ENCODE measurements at places on chromosomes 16 and 17.

- no peak for DNase-seq
These were observed 18.8 kb downstream of the GSE1 start for GRCh38 chr16:85631802-85632393.

DNA sequence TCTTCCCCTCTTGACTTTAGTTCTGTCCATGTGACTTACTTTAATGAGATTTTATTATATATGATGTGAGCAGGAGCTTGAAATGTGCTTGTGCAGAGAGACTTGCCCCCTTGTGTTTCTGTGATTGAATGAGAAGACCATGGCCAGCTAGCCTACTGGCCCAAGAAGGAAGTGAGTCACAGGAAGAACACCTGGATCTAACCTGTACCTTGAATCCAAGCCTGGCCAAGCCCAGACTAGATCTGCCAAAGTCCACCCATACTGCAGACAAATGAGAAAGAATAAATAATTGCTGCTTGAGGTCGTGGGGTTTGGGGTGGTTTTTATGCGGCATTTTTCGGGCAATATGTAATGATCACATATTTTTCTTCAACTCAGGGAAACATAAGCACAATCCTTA lies 9.6 kb downstream of the ABCA10 start:
- no peak for DNase-seq

- DNase-seq, result no peak
These were observed 18.9 kb upstream of the ELAC2 start for GRCh38 chr17:13036751-13037150.

DNA sequence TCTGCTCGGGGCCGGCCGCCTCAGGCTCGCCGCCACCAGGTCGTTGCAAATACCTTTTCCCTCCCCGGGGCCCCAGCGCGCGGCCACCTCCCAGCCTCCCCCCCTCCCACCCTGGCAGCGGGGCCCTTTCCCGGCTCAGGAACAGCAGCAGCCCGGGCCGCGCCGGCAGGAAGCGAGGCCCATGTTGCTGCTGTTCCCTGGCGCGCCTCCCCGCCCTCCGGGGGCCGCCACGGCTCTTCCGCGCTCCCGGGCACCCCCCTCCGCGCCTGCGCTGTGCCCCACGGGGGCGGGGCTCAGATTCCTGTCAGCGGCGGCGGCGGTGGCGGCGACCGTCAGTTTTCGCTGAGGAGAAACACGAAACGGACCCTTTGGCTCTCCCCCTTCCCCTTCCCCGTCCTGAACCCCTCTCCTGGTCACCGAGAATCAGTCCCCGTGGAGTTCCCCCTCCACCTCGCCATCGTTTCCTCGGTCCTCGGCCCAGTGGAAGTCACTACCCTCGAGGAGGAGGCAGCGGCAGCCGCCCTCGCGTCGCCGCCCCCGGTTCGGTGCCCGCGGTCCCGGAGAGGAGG lies at the start of gene NFAT5:
NFAT5 (plus strand) TSS at position 296 of the 569 bp plus-strand sequence. CDS start 336 bp downstream, outside the sequence.
- peak; percentile 18 for DNase-seq

DNA sequence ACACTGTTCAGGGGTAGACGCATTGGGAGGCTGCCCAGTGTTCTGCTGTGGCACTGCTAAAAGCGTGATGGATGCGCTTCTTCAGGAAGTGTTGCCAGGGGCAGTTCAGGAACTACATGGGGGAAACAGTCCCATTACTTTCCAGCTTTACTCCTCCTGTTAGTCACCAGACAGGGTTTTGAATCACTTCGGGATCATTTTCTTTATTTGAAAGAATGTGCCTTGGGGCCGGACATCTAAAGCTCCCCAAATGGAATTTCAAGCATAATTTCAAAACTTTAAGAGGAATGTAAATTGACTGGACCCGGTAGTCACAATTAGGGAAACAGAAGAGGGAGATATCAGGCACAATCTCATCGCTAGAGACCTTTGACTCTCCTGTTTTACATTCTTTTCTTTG lies 1.3 kb upstream of the KRTAP2-1 start:
- DNase-seq, result no peak

DNA sequence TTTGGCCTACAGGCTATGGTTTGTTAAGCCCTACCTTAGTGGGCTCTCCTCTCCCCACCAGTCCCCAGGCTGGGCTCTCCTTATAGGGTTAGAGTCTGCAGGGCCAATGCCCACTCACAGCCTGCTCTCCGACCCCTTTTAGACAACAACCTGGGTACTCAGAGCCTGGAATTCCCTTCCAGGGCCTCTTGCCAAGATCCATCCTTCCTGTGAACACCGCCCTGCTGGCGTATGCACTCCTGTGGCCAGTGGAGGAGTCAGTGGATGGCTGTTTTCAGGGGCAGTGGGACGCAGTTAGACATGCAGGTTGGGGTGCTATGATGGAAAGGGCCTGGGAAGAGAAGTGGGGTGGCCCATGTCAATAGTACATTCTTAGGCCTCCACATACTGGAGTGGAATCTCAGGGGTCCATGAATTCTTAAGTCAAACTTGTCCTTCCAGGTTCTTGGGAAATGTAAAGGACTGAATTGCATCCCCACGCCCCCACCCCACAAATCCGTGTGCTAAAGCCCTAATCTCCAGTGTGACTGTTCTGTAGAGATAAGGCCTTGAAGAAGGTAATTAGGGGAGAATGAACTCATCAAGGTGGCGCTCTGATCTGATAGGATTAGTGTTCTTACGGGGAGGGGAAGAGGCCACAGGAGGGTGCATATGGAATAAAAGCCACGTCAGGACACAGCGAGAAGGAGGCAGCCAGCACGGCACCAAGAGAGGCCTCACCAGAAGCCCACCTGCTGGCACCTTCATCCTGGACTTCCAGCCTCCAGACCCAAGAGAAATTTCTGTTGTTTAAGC lies 81.6 kb upstream of the CACNG5 start:
- DNase-seq, result no peak

DNA sequence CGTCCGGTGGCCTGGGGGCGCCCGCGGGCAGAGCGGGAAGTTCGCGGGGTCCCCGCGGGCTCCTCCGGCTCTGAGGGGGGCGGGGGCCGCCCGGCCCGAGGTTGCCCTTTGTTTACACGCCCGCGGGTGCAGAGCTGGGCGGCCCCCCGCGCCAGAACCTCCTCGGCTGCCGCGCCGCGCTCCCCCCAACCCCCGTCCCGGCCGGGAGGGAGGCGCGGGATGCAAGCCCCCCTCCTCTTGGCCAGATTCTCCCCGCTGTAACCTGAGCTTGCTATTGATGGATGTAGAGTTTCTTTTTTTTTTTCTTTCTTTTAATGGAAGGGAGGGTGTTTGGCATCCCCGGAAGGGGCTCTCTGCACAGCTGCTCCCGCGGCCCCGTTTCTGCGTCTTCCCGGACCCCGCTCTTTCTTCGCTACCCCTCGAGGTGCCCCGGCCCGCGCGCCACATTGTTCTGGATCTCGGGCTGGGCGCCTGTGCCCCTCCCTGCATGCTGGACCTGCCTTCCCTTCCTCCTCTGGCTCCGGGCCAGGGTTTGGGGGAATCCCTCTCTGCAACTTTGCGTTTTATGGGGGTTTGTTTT lies 646 bp downstream of the CBX2 start:
- no peak for DNase-seq

DNA sequence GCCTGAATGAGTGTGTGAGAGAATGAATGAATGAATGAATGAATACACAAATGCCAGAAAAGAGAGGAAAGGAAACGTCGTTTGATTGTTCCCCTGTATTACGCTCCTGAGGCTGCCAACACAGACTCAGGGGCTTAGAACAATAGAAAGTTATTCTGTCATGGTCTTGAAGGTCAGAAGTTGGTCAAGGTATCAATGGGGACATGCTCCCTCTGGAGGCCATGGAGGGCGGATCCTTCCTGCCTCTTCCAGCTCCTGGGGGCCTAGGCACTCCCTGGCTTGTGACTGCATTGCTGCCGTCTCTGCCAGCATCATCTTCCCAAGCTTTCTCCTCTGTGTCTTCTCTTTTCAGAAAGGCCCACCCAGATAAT lies 1.5 kb upstream of the SLC38A8 start:
- DNase-seq, result no peak

DNA sequence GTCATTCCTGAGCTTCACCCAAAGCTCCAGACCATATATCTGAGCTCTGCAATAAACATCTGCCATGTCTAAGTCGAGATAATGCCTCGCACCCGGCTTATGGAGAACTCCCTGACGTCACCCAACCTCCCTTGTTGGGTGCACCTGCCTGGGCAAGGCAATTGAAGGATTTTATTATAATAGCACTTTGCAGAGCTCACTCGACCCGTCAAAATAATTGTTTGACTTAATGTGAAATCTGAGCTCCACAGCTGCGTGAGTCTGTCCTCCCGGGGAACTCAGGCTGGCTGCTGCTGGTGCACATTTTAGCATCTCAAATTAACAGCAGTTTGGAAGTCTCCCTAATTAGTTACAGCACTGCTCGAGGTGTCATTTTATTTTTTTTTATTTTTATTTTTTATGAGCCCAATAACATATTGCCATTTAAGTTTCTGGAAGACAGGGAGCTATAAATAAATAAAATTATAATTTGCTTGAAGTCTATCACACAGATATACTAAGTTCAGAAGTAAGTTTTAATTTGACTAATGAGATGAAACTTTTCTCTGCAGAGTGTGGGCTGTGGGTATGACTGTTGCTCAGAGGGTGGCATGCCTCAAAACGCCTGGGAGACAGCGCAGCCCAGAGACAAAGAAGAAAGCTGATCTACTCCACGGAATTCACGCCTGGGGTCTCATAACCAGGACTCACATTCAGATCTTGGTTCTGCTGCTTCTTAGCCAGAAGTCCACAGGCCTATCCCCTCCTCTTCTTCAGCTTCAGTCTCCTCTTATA lies 401.4 kb upstream of the C16orf82 start:
- no peak for DNase-seq

DNA sequence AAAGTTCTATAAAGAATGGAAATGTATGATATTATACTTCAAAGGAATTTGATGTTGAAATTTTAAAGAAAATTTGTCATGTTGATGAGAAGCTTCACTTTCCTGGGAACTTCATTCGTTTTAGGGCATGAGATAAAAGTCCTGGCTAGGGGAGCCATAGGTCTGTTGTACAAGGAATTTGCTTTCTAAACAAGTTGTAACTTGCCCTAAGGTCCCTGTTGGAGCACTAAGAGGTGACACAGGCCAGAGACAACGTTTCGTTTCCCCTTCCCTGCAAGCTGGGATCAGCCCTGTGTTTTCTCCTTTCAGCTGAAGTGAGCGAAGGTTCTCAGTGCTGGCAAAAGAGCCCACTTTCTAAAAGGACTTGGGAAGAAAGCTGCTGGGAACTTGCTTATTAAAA lies 16.6 kb downstream of the PLD6 start:
- DNase-seq, result no peak

GRCh38 chr17:57861000-57861789 lies 11.4 kb upstream of the MRPS23 start:
- DNase-seq, result no peak

DNA sequence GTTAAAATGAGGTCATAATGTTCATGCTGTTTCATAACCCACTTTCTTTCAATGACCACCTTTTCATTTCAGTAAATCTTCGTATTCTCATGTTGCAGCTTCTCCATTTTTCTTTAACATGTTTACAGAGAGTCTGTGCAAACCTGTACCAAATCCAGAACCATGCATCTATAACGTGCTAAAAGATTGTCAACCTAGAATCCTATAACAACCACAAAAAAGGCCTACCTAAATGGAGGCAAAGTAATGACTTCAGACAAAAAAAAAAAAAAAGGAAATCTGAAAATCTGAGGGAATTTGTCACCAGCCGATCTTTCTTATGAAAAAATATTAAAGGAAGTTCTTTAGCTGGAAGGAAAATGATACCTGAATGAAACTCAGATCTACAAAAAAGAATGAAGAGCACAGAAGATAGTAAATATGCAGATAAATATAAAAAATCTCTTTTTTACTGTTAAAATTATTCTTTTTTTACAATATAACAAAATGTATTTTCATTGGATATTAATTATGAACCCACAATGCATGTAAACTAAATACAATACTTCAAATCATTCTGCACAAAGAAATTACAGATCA lies 1.4 kb upstream of the SLFN11 start:
- no peak for DNase-seq

- DNase-seq, result no peak
These were observed 11.6 kb downstream of the ZNF423 start for GRCh38 chr16:49844359-49844758.

DNA sequence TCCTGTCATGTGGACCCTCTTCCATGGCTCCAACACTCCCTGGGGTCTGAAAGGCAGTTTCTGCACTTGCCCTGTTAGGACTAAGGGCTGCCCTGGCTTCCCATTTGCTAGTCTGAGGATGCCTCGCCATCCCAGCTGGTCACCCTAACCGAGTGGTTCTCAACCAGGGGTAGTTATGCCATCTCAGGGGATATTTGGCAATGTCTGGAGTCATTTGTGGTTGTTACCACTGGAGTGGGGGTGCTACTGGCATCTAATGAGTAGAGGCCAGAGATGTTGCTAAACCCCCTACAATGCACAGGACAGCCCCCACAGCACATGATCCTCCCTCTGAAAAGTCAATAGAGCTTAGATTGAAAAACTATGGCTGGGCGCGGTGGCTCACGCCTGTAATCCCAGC lies 26.9 kb upstream of the CDH1 start:
- DNase-seq, result no peak

DNA sequence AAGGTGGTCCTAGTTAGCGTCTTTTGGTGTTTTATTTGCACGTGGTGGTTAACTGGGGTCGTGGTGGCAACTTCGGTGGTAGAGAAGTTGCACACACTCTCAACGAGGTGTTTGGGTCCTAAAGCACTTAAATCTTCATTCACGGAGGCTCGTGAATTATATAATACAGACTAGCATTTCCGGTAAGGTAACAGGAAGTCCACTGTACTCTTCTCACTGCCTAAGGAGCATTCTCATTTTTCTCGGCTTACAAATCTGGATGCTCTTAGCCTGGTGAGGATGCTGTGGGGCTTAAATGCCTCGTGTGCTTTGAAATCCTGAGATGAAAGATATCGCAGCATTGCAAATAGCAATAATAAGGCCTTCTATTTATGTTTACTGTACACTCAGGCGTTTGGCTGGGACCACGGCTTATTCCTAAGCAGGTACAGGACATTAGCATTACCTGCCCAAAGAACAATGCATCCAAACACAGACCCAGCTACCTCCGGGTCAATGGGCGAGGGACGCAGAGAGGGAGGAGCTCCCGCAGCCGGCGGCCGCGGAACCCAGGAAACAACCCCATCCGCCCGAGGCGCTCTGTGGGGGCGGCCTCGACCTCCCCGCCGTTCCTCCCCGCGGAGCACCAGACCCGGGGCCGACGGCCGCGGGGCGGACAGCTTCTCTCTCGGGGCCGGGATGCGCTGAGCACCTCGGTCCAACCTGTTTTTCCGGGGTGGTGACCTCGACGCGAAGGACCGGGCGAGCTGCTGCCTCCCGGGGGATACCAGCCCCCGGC lies 856 bp downstream of the DNAJA2 start:
- DNase-seq, result no peak

- DNase-seq, result no peak
These were observed 29.9 kb downstream of the PIK3R6 start for GRCh38 chr17:8837563-8838075.

GRCh38 chr17:17750881-17751280 lies 69.6 kb downstream of the RAI1 start:
- DNase-seq, result no peak
